ENCODE measurements at places on chromosomes 7 and 10. TPM values are rescaled to one million over a fixed set of nuclear protein-coding genes. Genes with fewer than 3 reads are reported as not detected.

- DNase-seq: no peak
Observed at GRCh38 chr7:12431886-12432556, 28.4 kb upstream of the VWDE start.

GRCh38 chr10:118036281-118036875, 10.4 kb downstream of the RAB11FIP2 start:
- DNase-seq: no peak

DNA sequence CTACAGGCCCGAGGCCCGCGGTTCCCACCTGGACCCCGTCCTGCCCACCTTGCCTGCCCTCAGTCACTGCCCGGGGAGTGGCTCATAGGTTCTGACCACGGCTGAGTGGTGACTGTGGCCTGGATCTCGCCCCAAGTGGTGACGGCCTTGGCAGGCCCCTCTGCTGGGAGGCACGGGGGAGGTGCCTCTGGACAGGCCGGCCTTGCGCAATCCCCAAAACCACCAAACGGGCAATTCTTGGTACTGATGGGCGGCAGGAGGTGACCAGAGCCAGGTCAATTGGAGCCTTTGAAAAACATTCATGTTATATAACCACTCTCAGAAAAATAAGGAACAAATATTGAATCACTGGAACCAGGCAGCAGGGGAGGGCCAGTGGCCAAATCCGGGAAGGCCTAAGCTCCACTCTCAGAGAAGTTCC, 83.4 kb downstream of the PRKAG2 start:
- no peak for DNase-seq

DNA sequence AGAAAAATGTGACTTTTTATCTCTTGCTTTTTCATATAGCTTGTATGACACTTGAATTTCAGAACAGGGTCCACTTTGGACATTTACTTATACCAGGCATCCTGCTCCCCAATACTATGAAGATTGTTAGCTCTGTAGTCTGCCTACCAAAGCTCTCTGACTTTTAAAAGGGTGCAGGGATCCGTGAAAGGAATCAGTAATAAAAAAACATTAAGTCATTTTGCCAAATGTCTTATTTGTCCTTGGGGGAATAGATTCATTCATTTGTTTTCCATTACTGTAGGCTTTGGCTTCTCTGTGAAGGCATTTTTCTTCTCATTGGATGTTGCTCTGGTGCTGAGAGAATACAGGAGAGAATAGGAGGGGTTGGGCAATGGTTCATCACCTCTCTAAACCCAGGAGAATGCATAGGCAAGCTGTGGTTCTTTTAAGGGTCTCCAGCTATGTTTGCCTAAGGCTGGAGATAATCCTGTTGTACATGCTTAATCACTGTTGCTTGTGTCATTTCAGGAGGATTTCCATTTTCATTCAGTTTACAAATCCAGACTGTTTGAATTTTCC, 103.5 kb downstream of the SRI start:
- DNase-seq: no peak

GRCh38 chr10:64261092-64261491, 739.9 kb downstream of the REEP3 start:
- no peak for DNase-seq

GRCh38 chr10:100359529-100360150, 12.6 kb downstream of the SCD start:
- DNase-seq: no peak

DNA sequence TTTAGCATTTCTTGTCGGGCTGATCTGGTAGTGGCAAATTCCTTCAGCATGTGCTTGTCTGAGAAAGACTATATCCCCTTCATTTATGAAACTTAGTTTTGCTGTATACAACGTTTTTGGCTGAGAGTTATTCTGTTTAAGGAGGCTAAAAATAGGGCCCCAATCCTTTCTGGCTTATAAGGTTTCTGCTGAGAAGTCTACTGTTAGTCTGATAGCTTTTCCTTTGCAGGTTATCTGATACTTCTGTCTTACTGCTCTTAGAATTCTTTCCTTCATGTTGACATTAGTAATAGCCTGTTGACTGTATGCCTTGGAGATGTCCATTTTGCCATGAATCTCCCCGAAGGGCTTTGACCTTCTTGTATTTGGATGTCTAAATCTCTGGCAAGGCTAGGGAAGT, 9.9 kb downstream of the CASP7 start:
- DNase-seq: no peak

UBTD1 gene
- 8.1 TPM for total RNA-seq

SEMA3A gene
- 15.1 TPM for total RNA-seq

GOT1 gene
- 12.2 TPM for total RNA-seq

PRLHR gene
- total RNA-seq: not detected

CNNM2 gene
- total RNA-seq: 11.1 TPM

Data from sciatic nerve (tissue), 2 donors.